Thoracic aorta (tissue), 2 donors: ENCODE measurements at places on chromosomes 1 and 21.
A peak's percentile ranks its signal among the peaks of the same experiment; 100 is the strongest.

DNA sequence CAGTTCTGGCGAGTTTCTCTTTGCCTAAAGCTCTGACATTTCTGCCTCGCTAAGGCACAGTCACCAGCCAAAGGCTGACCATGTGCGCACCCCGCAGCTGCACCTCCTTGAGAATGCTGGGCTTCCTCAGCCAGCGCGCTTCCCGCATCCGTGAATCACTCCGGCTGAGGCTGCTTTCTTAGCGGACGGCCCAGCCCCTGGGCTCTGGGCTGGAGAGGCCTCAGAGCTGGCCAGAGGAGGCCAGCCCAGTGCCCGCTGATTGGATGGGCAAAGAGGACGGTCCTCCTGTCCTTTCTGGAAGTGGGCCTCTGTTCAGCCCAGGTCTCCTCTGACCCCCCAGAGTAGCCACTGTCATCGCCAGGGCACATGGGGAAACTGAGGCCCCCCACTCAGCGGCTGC, 56.1 kb downstream of the PRDM16 start:
- peak; percentile 39 for DNase-seq

GRCh38 chr1:79105500-79105899, 99.0 kb upstream of the ADGRL4 start:
- DNase-seq: no peak

- no peak for DNase-seq
Measured at GRCh38 chr21:26280775-26281174, 110.2 kb upstream of the APP start.

GRCh38 chr1:119367432-119368124, 1.0 kb upstream of the HAO2 start:
- no peak for DNase-seq

DNA sequence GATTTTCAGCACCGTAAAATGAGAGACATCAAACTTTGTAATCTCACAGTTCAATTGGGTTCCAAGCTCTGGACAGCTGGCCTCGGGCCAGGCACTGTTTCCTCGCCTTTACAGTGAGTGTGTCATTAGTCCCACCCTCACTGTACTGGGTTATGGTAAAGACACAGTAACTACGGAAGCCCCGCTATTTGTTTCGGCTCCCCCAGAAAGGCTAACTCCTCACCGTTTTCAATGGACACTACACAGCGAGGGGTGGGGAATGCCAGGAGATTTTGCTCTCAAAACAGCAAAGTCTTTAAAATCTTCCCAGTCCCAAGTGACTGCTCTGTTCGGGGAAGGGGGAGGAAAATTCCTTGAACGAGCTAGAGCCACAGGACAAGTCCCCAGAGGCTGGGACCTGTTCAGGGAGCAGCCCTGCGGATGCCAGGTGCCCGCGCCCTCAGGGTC, 757 bp upstream of the SPSB1 start:
- DNase-seq: no peak

GRCh38 chr1:6285336-6285735, 24.4 kb upstream of the GPR153 start:
- no peak for DNase-seq

- DNase-seq: no peak
Measured at GRCh38 chr1:77310924-77311323, 29.1 kb downstream of the AK5 start.

GRCh38 chr1:206081856-206082255, 28.9 kb downstream of the RHEX start:
- no peak for DNase-seq

DNA sequence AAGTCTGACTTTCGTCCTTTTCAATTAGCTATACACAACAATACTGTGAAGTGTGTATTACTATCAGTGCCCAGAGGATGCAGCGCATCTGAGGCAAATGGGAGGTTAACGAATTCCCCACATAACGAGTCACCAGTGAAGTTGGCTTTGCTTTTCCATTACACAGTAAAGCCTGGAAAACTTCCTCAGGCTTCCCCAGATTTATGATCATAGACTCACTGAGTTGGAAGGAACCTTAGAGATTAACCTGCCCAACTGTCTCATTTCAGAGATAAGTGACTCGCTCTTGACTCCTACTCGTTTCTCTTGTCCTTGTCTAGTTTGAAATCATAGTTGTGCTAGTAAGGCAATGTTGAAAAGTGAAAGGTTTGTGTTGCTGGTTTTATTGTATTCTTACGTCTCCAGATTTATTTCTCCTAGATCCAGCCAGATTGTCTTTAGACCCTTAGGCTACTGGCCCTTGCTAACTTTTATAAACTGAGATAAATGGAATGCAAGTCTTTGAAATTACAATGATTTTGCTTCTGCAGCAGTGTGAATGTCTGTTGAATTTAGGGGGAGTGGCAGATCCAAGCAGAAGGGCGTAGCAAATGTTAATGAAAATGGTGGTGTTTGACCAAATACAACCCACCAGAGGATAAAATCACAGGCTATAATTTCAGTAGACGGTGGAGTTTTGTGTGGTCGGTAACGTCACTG, 17.3 kb downstream of the S1PR1 start:
- no peak for DNase-seq

- DNase-seq: no peak
Measured at GRCh38 chr1:210687582-210688279, 359.0 kb downstream of the HHAT start.

DNA sequence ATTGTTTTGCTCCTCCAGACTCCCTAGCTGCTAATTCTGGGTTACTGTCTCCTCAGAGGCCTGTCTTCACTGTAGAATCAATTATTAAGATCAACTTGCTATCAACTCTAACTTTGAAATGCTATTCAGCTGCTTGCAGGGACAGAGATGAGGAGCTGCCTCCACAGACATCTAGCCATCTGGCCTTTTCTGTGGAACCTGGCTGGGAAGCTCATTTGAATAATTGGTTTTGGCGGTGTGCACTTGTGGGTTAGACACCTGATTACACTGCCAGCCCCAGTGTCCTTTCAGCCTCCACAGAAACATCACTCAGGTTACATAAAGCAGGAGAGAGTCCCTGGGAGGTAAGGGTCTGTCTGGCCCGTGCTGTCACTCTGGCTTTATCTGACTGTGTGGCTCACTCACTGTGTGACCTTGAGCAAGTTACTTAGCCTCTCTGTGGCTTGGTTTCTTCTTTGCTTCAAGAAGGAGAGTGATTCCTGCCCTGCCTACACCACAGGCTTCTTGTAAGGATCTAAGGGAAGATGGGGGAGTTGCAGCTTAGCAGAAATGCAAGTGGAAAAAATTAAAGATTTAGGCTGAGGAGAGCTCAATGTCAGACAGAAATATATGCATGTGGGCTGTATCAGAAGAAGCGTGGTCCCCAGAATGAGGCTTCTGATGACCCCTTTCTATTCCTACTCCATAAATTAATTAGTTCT, 131.6 kb downstream of the BEND5 start:
- no peak for DNase-seq

- DNase-seq: no peak
Measured at GRCh38 chr1:167110586-167110985, 16.7 kb downstream of the STYXL2 start.

DNA sequence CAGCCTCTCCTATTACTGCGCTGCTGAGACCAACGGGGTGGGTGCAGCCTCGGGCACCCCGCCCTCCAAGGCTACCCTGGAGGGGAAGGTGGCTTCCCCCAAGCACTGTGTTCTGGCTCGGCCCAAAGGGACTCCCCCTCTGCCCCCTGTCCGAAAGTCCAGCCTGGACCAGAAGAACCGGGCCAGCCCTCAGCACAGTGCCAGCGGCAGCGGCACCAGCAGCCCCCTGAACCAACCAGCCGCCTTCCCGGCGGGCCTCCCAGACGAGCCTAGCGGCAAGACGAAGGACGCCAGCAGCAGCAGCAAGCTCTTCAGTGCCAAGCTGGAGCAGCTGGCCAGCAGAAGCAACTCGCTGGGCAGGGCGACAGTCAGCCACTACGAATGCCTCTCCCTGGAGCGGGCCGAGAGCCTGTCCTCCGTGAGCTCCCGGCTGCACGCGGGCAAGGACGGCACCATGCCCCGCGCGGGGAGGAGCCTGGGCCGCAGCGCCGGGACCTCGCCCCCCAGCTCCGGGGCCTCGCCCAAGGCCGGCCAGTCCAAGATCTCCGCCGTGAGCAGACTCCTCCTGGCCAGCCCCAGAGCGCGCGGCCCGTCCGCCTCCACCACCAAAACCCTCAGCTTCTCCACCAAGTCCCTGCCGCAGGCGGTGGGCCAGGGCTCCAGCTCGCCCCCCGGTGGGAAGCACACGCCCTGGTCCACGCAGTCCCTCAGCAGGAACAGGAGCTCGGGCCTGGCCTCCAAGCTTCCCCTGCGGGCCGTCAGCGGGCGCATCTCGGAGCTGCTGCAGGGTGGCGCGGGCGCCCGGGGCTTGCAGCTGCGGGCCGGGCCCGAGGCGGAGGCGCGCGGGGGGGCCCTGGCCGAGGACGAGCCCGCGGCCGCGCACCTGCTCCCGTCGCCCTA, 533.1 kb downstream of the KIF26B start:
- DNase-seq: no peak

DNA sequence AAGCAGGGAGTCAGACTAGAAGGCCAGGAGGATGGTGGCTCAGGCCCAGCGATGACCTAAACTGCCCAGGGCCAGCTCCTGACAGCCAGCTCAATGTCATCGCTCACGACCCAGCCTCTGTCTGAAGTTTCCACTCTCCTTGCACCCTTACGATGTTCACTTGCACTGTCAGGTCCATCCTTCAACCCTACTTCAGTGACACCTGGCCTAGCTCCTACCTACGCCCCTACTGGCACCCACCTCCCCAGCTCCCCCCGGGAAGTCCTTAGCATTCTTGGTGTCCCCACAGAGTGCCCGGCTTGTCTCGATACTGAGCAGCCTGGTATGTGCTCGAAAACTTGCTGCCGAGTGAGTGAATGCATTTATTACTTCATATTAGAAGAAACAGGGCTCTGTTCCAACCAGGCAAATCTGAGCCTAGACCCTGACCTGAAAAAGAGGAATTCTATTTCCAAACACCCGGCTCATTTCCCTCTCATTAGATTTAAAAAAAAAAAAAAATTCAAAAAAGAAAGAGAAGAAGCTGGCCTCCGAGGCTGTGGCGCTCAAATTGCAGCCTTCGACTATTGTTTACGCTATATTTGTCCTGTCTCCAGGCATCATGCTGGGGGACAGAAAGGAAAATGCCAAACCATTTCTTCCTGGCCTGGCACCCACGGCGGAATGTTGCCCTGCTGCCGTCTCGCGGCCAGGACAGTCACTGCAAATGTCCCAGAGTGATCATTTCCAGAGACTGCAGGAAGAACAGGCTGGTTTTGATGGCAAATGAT, 29.8 kb upstream of the LRRC38 start:
- no peak for DNase-seq

GRCh38 chr1:107358619-107359327, 217.9 kb downstream of the NTNG1 start:
- DNase-seq: no peak

DNA sequence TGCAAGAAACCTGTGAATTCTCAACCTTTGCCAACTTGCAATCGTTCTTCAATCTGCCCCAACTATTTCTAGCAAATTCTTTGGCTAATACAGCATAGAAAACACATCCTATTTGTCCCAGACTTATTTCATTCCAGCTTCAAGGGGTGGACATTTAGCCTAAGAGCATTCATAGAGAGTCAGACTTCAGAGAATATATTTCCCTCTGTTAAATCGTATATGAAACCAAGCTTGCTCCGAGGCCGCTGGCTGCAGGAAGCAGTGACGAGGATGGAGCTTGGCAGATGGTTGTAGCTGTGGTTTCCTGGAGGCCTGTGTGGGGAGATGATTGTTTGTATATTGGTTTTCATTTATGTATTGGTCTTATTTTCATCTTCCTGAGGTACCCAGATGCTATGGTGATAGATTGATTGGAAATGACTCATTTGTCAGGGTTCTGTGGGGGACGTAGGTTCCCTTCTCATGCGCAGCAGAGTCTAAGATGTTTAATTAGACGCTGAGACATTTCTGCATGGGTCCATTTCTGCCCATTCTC, 26.1 kb downstream of the MAN1C1 start:
- DNase-seq: no peak

- no peak for DNase-seq
Measured at GRCh38 chr1:113684153-113684541, 75.1 kb downstream of the PHTF1 start.

DNA sequence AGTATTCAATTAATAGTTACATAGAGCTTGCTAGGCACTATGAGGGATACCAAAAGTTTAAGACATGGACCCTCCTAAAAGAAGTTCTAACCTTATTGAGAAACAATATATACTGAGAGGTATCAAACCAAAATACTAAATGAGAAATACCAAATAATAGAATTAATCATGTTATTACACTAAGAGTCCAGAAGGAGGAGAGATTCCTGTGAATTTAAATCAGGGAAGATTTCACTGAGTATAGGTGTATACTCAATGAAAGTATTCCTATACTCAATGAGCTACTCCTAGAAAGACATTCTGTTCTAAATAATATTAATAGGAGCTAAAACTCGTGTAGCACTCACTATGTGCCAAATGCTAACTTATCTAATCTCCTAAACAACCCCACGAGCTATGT, 9.4 kb downstream of the CR1L start:
- DNase-seq: no peak

DNA sequence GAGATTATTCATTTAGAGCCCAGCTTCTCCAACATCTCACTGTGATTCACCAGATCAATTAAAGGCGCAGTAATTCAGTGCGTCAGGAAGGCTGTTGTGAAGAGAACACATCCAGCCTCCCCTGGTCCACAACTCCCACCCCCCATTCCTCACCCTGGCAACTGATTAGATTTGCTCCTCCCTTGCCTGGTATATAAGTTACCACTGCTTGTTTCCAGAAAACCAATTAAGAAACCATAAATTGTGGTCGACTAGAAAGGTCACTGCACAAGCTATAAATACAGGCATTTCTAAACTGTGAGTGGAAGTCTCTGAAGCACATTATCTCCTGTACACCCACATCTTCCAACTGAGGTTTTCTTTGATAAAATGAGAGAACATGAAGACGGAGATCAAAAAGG, 41.9 kb downstream of the FAM163A start:
- DNase-seq: no peak

- DNase-seq: no peak
Measured at GRCh38 chr1:168654198-168654915, 74.6 kb downstream of the DPT start.

- DNase-seq: no peak
Measured at GRCh38 chr1:196651637-196652215, at the start of gene CFH. TSS of gene CFH (plus strand) at chr1:196652043. CDS start at chr1:196652118, 75 bp downstream.

- no peak for DNase-seq
Measured at GRCh38 chr1:48771561-48771960, 5.1 kb downstream of the BEND5 start.

DNA sequence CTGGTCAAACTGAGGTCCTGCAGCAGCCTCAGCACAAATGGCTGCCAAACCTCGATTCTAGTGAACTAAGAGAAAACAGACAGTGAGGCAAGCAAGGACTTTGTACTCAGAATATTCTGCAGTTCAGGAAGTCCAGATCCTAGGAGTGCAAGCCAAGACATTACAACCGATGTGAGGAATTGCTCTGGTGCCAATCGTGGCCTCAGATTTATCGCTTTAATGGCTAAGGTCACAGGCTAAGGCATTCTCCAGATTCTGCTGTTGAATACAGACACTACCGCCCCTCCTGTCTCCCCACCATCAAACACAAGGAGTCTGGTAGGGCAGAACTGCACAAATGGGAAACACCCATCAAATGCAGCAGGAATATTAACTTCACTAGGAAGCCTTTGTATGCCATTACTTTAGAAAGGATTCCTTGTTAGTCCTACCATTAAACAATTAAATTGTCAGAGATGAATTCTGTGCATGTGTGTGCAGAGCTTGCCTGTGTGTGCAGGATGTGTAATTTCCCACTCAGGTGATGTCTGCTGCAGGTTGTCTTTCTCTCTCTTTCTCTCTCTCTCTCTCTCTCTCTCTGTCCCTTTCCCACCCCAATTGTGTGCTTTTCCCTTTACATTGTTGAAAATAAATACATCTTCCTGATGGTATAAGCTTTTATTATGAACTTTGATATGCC, 9.2 kb upstream of the SERTAD4 start:
- DNase-seq: no peak

- DNase-seq: no peak
Measured at GRCh38 chr1:207259391-207259790, 62.1 kb upstream of the CD55 start.
